ENCODE measurements at places on chromosomes 12 and 14. TPM values are rescaled to one million over a fixed set of nuclear protein-coding genes. Genes with fewer than 3 reads are reported as not detected.

DNA sequence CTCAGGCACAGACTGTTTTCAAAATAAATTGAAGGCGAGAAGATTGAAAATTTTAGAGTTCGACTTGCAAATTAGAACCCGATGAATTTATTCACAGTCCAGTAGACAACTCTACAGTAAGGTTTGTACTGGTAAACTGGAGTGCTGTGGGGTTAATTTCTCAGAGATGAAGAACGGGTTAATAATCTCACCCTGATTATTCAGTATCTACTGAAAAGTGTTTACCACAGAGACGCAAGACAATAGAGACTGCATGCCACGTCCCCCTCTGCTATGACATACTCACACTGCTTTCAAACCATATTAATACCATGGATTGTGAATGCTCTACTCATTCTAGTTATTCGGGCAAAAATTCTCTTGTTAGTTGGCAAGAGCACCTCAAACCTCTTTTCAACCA, 36.1 kb downstream of the CFL2 start:
- DNase-seq = no peak

DNA sequence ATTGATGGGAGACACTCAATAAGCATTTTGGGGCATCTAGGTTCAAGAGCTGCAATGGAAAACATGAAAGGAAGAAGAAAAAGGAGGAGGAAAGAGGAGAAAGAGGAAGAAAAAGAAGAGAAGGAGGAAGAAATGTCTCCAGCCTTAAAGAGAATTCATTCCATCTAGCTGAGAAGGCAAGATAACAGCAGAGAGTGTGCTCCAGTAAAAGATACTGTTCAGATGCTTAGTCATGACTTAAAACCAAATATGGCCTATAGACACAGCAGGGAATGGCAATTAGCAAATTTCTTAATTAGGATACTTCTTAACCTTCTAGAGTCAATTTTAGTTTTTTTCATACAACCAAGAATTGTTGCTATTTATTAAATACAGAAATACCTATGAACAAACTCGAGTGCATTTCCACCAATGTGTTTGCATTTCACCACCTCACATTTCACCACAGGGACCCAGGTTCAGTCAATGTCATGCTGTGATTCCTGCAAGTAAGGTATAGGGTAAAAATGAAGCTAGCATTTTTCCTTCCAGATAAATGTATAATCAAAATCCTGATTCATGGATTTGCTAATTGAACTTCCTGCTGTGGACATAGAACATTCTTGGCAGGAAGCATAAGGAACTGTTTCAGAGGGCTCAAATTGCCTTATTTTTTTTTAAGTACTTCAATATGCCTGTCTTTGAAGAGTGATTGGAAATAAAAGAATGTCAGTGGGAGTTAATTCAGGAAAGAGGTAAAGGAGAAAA, 177.8 kb downstream of the RPS29 start:
- DNase-seq = no peak

DNA sequence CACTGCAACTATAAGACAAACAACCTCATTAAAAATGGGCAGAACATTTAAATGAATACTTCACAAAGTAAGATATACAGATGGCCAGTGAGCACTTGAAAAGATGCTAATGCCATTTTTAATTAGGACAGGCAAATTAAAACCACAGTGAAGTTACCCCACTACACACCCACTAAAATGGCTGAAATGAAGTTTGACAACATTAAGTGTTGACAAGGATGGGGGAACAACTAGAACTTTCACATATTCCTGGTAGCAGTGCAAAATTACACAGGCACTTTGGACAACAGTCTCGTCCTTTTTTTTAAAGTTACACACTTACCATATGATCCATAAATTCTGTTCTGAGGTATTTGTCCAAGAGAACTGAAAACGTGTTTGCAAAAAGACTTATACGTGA, 278.9 kb upstream of the DIO3 start:
- DNase-seq = no peak

DNA sequence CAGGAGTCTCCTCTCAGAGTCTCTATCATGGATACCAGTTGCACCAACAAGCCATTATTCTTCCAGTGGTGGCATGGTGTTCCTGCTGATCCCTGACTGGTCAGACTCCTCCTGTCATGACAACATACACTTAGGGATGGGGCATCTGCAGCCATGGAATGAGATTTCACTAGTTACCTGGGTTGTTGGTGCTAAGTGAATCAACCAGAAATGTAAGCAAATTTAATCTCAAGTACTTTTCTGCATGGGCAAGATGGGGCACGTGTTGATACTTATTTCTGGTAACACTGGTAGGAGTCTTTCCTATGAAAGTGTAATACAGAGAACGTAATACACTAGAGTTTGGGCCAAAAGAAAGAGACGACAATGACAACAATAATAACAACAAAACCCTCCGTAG, 211.5 kb upstream of the FOXN3 start:
- DNase-seq = no peak

- DNase-seq = no peak
Measured at GRCh38 chr14:73859145-73859544, 7.5 kb downstream of the PTGR2 start.

LBHD2 gene
- total RNA-seq = not detected

GRCh38 chr12:14896521-14897169, 11.0 kb upstream of the MGP start:
- DNase-seq = no peak

DNA sequence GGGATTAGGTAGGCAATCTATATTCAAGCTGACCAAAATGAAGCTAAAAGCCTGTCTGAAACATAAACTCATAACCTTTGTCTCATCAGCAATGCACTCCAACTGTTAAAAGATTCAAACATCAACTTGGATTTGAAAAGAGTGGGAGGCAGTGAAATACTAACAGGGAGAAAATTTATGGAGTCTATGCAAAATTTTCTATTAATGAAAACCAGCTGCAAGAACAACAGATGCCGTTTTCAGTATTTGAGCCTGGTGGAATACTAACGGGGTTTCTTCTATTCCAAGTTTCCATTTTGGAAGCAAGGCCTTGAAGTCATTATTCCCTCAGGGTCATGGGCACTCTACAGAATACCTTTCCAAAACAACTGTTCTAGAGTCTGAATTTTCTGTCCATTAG, 88.3 kb downstream of the LRP6 start:
- DNase-seq = no peak

DNA sequence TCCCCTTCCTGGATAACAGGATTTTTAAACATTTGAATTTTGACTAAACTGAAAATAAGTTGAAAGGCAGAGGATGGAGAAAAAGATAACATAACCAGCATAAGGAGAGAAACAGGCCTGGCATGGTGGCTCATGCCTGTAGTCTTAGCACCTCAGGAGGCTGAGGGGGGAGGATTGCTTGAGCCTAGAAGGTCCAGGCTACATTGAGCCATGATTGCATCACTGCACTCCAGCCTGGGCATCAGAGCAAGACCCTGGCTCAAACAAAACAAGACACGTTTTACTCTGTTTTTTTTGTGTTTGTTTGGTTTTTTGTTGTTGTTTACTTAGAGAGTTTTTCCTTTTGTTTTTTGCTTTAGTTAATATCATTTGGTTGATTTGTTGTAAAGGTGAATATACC, 8.7 kb downstream of the AKAP6 start:
- DNase-seq = no peak

NOVA1 gene
- 0.25 TPM for total RNA-seq

GRCh38 chr14:92850492-92850891, 56.4 kb downstream of the GOLGA5 start:
- no peak for DNase-seq

DNA sequence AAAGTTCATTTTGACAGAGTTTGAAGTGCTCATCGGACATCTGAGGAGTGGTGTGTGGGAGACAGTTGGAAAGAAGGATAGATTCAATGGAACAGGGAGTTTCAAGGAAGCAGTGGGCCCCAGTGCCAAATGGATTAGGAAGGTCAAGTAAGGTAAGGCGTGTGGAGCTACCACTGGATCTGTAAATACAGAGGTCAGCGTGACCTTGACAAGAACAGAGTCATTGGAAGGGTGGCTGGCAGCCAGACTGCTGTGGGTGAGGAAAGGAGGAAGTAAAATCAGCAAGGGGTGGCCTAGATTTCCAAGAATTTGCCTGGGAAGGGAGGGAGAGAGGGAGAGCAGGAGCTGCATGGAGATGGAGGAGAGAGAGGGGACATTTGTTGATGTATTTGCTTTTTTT, 68.2 kb upstream of the IGF1 start:
- no peak for DNase-seq

- no peak for DNase-seq
Measured at GRCh38 chr12:58202933-58203718, 261.8 kb downstream of the ATP23 start.

- no peak for DNase-seq
Measured at GRCh38 chr14:59785629-59786028, 84.9 kb downstream of the RTN1 start.

GRCh38 chr12:122081697-122082221, 3.2 kb downstream of the MLXIP start:
- no peak for DNase-seq

LIN7A gene
- total RNA-seq = 9.5 TPM

GRCh38 chr12:2126676-2127406, 74.1 kb downstream of the CACNA1C start:
- DNase-seq = no peak

ABCD2 gene
- 0.03 TPM for total RNA-seq

GRCh38 chr14:94671870-94672444, 59.8 kb downstream of the SERPINA3 start:
- DNase-seq = no peak

- DNase-seq = no peak
Measured at GRCh38 chr14:94867946-94868771, 98.2 kb upstream of the GSC start.

DNA sequence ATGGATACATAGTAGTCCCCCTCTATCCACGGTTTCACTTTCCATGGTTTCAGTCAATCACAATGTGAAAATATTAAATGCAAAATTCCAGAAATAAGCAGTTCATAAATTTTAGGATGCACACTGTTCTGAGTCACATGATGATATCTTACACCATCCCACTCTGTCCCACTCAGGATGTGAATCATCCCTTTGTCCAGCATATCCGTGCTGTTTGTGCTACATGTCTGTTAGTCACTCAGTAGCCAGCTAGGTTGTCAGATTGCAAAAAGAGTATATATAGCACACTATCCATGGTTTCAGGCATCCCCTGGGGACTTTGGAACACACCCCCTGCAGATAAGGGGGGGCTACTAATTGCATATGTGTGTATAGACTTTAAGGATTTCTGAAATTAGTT, 8.1 kb upstream of the NAA30 start:
- no peak for DNase-seq

LRFN5 gene
- 0.05 TPM for total RNA-seq

- no peak for DNase-seq
Measured at GRCh38 chr12:79183926-79184325, 319.4 kb downstream of the SYT1 start.

- no peak for DNase-seq
Measured at GRCh38 chr14:63632932-63633514, 8.6 kb downstream of the WDR89 start.

- DNase-seq = no peak
Measured at GRCh38 chr12:56408799-56409417, 40.3 kb downstream of the TIMELESS start.

DNA sequence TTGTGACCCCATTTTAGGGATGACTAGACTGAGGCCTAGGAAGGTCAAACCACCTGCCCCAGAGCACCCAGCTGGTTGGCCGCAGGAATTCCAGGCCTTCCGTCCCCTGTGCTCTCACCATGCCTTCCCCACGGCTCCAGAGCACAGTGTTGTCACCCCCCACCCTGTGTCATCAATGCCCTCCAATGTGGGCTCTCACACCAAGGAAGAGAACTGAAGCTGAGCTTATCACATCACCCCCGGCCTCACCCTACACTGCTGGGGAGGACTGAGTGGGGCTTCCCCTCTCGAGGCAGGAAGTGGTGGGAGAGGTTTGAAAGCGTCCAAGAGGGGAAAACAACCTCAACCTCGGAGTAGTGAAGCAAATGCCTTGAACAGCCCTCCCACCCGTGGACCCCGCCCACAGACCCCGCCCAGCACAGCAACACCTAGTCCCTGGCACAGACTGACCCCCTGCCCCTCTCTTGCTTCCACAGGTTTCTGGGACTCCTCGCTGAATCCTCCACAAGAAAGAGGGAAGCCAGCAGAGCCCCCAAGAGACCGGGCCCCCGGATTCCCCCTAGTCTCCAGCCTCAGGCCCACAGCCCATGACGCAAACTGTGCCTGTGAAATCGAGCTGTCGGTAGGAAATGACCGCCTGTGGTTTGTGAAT, 97.2 kb downstream of the LGMN start:
- DNase-seq = no peak

GRCh38 chr12:86138770-86139169, 117.4 kb downstream of the MGAT4C start:
- no peak for DNase-seq

DNA sequence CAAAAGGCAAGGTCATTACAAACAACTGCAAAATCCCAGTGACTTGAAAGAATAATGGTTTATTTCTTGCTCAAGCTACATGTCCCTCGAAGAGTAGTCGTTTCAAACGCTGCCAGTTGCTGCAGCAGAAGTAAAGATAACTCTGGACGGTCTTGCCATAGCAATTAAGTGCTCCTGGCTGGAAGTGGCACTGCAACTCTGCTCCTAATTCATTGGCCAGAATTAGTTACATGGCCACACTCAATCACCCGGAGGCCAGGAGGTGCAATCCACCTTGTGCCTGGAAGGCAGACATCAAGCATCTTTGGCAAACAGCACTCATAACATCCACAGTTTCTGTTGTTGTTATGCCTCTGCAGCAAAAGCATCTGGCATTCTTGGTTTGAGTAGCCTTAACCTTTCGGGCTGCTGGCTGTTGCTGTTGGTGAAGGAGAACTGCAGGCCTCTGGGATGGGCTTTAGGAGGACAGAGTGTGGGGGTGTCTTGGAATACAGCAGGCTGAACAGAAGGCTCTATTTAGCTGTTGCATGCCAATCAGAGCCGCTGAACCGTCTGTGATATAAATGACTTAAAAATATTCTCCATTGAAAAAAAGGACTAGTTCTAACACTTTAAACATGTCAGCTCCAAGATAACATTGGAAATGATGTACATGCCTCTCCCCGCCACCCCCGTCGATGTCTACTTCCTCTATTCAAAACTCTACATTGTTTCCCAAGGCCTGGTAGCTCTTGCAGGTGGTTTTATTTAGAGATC, 123.5 kb upstream of the DYRK2 start:
- DNase-seq = no peak

- no peak for DNase-seq
Measured at GRCh38 chr14:34135492-34135891, 184.6 kb upstream of the EGLN3 start.

FOXA1 gene
- total RNA-seq = 36.6 TPM

DNA sequence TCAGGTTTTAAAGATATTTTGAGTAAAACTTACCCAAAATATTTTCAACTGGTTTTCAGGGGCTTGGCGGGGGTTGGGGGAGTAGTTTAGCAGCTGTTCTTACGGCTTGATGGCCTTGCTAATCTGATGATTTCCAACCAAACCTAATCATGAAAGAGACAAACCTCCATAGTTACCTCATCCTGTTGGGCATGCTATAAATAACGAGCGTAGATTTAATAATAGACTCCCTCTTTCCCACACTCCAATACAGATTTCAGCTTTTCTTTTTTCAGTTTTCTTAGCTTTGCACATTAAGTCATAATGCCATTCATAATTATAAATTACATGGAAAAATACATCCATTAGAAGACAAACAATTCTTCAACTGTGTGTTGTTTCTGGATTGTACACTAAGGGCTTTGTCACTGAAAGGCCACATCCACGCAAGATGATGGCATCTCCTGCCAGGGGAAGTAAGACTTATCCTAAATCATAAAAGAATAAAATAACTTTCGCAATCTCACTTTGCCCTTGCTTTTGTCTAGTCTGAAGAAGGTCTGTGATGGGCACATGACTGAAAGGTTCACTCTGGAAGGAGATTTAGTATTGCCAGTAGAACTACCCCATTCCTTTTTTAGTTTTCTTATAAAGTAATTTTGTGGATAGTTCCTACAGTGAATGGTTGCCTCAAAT, 23.2 kb downstream of the ITPR2 start:
- no peak for DNase-seq

AQP2 gene
- not detected for total RNA-seq

VCPKMT gene
- total RNA-seq = 3.8 TPM

CFAP73 gene
- total RNA-seq = not detected

All from left lobe of liver (tissue), 2 donors.